ENCODE measurements at places on chromosomes 3 and 15. TPM values are rescaled to one million over a fixed set of nuclear protein-coding genes. Genes with fewer than 3 reads are reported as not detected.

Gene MESD
- total RNA-seq: 35.8 TPM

Gene NRG4
- total RNA-seq: 1.3 TPM

DNA sequence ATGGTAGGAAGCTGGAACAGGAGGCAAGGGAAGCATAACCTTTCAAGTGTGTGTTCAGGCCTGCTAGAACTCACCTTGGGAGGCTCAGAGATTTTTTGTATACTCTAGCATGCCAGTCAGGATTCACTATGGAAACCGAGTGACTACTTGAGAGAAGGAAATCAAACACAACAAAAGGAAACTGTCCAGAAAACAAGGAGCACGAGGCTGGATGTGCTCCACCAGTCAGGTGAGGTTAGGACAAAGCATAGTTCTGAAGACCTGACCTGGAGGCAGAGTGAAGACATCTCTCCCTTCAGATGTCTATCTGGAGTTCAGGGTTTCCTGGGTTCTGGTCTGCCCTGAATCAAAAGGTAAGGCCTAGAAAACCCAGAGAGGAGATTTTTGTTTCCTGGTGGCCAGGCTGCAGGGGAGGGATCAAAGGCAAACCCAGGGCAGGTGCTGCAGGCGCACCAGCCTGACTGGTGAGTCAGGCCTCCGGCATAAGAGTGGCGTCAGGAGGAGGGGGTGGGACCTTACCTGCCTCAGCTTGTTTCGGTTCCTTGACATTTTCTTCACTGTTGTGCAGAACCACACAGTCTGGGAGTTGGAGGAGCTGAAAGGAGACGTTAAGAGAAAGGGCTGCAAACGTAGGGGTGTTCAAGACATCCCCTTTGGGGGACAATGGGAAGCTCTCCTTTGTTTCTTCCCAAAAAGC, 52.2 kb upstream of the OSBPL11 start:
- peak; percentile 71 for DNase-seq
- H3K36me3 ChIP-seq: no peaks in the 10 kb centered on the region
- no peak overlapping the region for H3K4me3 ChIP-seq
- H3K4me1 ChIP-seq: no peaks in the 10 kb centered on the region

DNA sequence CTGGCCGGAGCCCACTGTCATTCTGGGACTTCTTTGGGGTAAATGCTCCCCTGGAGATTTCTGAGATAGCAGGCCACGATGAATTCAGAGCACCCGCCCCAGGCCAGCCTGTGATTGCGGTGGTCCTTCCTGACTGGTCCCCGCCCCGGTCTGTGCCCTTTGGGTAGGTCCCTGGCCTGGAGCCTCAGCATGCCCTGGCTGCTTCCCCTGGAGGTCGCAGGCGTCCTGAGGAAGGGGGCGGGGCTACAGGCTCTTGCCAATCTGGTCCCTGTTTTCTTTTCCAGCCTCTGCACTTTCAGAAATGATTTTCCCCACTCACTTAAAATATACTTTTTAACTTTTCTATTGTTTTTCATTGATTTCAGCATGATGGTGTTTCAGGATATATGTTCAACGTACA, 250.2 kb upstream of the ATP10A start:
- H3K27ac ChIP-seq: no peak overlapping the region
- H3K4me3 ChIP-seq: no peak overlapping the region
- no peak for DNase-seq

DNA sequence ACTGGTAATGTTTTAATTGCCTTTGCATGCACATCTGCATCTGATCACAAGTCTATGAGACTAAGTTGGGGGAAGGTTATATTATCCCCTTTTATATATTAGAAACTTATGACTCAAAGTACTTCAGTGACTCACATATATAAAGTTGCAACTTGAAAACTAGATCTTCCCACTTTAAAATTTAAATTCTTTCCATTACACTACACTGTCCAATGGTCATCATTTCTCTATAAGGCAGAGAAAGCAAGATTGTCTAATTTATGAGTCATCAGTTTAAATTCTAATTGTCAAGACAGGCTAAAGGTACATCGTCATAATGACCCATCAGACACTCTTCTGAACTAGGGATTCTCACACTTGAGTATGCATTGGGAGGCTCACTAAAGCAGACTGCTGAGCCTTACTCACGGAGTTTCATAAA, 37.9 kb downstream of the CPA3 start:
- no peaks in the 10 kb centered on the region for H3K27me3 ChIP-seq
- H3K4me3 ChIP-seq: no peak overlapping the region
- no peak overlapping the region for H3K27ac ChIP-seq

- peak; percentile 69 for DNase-seq
- no peak overlapping the region for H3K27ac ChIP-seq
- no peak overlapping the region for H3K4me3 ChIP-seq
Measured at GRCh38 chr3:167051421-167051820, 328.7 kb downstream of the ZBBX start.

- peaks cover 28% of the 10 kb centered on the region for H3K27me3 ChIP-seq
- H3K4me1 ChIP-seq: no peaks in the 10 kb centered on the region
- no peak overlapping the region for H3K4me3 ChIP-seq
Measured at GRCh38 chr3:39276746-39277145, 3.1 kb downstream of the CX3CR1 start.
